Right cardiac atrium (tissue), 5 donors: ENCODE measurements at places on chromosomes 7 and 10. TPM values are rescaled to one million over a fixed set of nuclear protein-coding genes. Genes with fewer than 3 reads are reported as not detected.

GRCh38 chr7:117044664-117045063, 91.4 kb downstream of the ST7 start:
- DNase-seq = no peak

DNA sequence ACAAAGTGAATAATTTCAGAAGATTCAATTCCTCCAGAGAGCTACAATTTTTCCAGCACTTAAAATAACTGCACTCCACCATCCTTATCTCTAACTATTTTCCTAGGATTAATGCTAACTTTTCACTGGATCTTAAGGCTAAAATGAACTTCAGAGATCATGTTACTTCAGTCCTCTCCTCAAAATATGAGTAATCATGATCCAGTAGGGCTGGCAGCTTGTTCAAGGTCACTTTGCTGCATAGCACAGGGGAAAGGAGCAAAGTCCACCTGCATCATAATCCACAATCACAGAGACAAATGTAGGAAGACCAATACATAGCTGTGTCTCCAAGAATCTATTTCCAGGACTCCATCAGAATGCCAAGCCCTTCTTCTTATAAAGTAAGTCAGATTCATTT, 150.3 kb downstream of the LRRTM3 start:
- no peak for DNase-seq

DNA sequence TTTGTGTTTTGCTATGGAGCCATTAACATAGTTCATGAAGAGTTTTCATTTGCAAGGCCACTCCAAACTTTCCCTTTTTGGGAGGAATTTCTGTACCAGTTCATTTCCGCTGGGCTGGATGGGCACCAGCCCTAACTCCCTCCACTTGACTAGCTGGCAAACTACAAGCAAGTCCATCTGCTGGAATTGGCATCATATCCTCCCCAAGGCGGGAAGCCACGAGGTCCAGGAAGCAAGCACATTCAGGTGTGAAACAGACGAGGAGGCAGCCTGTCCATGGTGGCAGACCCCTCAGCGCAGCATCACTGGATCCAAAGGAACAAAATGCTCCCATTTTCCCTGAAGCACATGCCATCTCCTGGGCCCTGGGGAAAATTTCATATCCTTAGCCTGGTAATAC, 125.8 kb downstream of the ABLIM1 start:
- DNase-seq = no peak

GRCh38 chr10:49230004-49230403, 41.8 kb upstream of the TMEM273 start:
- DNase-seq = no peak

- DNase-seq = no peak
Observed at GRCh38 chr10:78351809-78352208, 318.1 kb downstream of the RPS24 start.

GRCh38 chr7:91852263-91852741, 28.2 kb downstream of the MTERF1 start:
- no peak for DNase-seq

- no peak for DNase-seq
Observed at GRCh38 chr10:69759641-69760040, 42.1 kb upstream of the COL13A1 start.

The FGL2 gene
- 8.3 TPM for polyA plus RNA-seq

The PIK3CG gene
- polyA plus RNA-seq = 0.14 TPM
